CD4-positive, alpha-beta T cell treated with Interferon gamma for 1 hour (primary cell): ENCODE measurements at places on chromosomes 2 and 18.
A peak's percentile ranks its signal among the peaks of the same experiment; 100 is the strongest.

DNA sequence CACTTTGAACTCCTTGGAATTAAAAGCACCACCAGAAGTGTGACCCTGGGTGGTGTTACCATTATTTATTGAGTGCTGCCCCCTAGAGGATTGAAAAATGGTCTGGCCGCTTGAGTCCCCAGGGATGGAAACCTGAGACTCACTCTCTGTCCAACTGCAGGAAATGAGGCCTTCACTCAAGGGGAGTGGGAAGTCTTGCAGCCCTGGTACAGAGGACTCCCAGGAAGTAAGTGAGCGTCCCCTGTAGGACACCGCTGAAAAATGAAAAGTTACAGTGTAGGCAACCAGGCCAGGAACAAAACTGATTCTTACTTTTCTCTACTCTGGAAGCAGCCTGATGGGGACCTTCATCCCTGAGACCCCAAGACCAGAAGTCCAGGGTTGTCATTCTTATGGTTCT, 2.2 kb upstream of the NRP2 start:
- DNase-seq, result peak; percentile 14

DNA sequence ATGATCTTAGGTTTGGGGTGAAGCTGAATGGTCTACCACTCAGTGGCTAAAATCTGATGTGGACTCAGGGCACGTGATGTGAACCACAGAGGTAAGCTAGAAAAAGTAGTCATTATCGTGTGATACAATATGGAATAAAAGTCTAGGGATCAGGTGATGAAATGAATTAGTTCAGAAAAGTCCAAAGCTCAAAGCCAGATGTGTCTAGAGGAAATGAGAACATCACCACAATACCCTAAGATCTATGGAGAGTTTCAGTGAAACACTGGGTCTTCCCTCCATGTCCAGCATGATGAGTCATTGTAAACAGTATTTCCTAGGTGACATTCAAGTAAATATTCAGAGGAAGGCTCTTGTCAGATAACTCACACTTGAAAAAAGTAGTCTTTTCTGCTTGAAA, 1257.4 kb upstream of the ZEB2 start:
- DNase-seq, result no peak

GRCh38 chr2:101080211-101081068, 70.7 kb downstream of the TBC1D8 start:
- DNase-seq, result no peak

DNA sequence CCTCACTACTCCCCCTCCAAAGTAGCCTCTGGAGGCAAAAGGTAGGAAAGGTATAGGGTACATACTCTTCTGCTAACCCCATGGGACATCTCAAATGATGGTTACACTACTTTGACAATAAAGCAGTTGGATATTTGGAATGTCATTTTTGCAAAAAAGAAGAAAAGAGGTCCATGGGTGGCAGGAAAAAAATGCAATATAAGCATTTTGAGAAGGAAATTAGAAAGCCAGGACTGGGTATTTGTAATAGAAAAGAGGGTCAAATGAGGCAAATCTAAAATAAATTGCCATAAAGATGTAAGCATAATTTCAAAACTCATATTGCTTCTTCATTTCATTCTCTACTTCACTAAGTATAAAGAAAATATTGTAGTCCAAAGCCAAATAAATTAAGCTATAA, 280.2 kb downstream of the NOL4 start:
- no peak for DNase-seq

DNA sequence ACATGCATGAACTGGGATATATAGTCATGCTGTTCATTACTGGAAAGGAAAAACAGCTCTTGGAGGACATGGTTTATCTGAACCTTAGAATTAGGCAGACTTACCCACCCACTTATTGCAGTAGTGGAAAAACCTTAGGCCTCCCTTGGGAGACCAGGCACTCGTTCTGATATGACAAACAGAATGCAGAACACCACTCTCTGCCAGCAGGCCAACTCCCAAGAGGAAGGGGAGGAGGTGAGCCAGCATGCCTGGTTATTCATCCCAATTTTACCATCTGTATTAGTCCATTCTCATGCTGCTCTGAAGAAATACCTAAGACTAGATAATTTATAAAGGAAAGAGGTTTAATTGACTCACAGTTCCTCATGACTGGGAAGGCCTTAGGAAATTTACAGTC, 17.5 kb downstream of the C18orf63 start:
- DNase-seq, result no peak

GRCh38 chr2:51789918-51790317, 758.0 kb upstream of the NRXN1 start:
- DNase-seq, result no peak

DNA sequence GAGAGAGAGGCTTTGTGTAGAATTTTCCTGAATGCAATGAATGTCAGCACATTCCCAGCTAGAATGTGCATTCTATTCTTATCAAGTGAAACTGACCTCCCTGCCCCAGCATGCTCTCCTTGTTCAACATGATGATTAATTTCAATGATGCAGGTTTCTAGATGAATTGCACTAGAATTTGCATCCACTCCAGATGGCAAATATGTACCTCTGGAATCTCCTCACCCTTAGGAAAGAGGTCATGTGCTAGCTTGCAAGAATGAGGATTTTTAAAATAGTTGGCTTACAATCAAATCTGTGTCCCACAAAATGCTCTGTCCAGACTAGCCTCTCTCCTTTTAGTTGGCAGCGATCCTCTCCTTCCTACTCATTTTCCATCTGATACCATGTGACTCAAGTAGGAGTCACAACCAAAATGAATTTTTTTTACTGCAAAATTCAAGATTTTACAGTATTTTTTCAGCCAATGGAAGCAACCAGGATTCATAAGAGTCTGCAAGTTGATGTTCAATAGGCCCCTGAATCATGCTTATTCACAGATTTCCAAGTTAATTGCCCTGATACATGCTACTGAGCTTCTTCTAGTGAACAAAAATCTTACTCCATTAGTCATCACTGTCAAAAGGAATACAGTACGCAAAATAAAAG, 21.0 kb upstream of the STAT4 start:
- no peak for DNase-seq

DNA sequence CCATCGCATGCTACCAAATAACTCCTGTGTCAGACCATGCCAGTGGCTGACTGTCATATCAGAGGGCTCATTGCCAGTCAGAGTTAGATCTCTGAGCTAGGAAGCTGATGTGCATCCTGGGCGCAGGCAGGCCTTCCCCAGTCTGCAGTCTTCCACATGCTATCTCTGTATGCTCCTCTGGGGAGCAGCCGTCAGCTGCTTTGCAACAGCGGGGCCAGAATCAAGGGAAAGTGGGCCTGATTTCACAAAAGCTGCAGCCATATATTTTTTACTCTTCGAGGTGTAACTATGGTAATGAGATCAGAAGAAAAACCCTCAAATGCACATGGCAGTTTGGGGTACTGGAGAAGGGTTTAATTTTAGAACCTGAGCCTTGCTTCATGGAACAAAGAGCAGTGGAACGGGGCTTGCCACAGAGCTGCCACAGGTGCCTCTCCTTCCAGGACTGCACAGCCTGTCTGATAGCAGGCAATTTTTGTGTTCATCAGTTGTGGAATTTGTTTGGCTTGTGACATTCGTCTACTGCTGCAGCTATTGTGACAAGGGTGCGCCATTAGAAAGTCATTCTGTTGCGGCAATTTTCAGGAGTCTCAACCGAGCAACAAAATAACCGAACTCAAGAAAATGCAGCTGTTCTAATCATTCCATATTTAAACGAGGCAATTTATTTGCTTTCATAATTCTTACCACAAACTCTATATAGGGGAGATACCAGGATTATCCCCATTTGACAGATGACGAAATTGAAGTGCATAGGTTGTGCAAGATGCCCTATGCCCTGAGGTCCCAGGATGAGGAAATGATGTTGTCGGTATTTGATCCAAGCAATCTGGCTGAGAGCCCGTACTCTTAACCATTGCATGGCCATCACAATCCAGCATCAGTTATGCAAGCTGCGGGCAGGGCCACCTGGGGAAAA, 109.6 kb upstream of the CYRIA start:
- DNase-seq, result no peak

DNA sequence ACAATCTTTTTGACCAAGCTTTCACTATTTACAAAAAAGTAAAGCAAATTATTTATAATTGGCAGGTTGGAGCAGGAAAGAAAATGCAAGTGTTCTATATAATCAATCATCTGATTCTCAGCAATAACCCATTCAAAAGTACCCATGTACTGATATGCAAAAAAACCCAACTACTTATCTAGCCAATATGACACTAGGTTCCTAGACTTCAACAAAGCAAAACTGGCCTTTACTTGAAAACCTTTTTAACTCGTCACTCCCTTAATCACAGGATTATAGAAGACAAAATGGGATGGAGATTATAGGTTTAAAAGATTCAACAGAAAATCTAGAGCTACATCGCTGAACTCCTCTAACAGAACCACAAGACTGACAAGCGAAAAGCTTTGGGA, 3.6 kb downstream of the TLK1 start:
- DNase-seq, result no peak

GRCh38 chr2:195408196-195408595, 248.8 kb upstream of the SLC39A10 start:
- DNase-seq, result no peak

- DNase-seq, result no peak
Measured at GRCh38 chr2:27506587-27506986, 9.9 kb downstream of the GCKR start.

DNA sequence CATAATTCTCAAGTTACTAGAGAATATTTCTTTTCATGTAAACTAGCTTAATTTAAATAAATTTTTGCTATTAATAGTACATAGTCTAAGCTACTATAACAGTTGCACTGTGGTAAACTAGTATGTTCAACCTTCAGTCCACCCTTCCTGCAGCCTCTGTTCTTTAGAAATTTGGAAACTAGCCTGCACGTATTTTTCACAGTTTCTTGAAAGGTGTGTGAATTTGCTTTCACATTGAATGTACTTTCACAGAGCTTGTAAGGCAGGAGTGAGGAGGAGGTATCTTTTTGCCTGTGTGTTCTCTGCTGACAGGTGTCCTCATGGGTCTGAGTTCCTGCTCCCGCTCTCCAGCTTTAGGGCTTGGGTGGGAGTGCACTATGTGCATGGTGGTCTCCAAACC, 117.5 kb downstream of the ATP9B start:
- no peak for DNase-seq

GRCh38 chr18:23523429-23524212, 20.3 kb downstream of the RMC1 start:
- no peak for DNase-seq

- no peak for DNase-seq
Measured at GRCh38 chr2:26269571-26270158, 24.9 kb downstream of the HADHB start.

DNA sequence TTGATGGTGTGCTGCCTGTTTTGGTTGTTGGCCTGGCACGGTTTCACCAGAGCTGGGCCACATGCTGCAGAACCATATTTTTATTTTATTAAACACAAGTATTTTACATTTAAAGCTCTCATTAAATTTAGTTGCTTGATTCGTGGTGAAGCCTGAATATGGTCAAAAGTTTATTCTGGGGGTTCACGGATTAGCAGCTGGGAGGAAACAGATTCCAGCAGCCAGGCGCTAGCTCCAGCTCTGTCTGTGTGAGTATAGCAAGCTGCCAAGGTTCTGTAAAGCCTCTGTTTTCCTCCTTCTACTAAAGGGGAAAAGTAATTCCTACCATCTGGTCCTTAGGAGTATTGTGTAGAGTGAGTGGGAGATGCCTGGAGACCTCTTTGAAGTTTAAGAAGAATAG, 22.5 kb downstream of the GATA6 start:
- no peak for DNase-seq

- peak; percentile 55 for DNase-seq
Measured at GRCh38 chr18:11995445-11996189, 14.3 kb downstream of the IMPA2 start.

GRCh38 chr2:46117994-46118393, 179.2 kb upstream of the EPAS1 start:
- DNase-seq, result no peak

DNA sequence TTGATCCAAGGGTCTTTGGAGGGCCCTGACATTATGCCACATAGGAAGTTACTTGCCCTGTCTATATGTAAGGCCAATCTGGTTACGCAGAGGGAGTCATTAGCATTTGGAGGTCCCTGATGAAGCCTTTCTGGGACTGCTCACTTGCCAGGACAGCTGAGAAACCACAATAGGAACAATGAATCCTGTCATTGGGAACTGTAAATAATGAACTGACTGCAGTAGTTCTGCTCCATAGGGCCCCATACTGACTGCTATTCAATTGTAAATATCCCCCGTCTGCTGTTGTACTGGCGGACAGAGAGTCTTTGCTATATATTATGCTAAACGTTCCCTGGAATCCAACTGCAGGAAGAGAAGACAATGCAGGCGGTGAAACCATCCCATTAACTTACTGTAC, 149.4 kb upstream of the DCC start:
- DNase-seq, result no peak

- no peak for DNase-seq
Measured at GRCh38 chr18:23982155-23983079, 32.1 kb upstream of the TTC39C start.

- no peak for DNase-seq
Measured at GRCh38 chr2:85893428-85894258, 4.9 kb upstream of the ST3GAL5 start.

- no peak for DNase-seq
Measured at GRCh38 chr2:205383601-205384000, 298.7 kb upstream of the NRP2 start.

DNA sequence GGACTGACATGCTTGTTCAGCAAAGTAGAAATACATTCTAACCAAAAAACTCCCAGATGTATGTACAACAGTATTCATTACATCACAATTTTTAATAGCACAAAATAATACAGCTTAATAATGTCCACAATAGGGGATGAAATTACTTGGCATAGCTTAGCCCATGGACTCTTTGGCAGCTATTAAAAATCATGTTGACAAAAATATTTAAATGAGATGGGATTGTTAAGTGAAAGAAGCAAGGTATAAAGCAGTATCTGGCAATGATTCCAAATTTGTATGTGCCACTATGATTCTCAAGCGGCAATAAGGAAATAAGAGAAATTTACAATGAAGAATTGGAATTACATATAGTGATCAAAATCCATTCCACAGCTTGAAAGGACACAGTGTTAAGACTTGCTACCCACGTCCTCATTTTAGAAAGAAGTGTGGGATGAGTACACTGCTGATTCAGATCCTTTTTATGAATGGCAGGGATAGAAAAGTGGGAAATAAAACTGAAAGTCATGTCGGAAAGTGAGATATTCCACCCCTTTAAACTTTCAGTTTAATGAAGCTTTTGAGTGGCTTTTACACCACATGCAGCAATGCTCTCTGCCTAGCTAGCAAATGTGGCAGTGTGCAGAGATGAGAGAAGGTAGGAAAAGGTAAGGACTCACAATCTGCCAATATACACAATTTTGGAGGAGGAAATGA, 2.4 kb downstream of the GAREM1 start:
- DNase-seq, result no peak

DNA sequence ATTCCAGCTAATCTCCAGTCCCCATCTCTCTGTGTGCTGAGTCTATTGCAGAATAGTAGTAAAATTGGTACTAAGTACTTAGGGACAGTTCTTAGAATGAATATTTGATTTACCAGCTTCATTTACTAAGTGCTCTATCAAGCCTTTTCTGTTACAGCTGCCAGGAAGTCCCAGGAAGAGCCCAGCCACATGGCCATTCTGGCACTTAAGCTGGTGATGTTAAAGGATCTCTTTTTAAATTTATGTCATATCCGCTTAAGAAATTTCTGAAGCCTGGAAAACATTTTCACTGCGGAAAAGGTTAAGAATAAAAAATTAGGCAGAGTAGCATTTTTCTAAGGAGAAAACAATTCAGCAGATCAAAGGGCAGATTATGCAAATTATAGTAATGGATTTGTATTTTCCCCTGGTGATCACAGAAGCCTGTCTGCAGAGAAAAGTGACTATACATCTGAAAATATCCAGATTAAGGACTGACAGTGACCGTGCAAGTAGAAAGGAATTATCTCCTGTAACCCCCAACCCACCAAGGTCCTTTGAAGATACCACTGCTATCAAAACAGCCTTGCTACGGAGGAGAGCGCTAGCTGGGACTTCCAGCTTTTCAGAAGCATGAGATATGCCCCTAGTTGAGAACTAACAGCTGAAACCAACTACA, 260.8 kb downstream of the SH3BP4 start:
- no peak for DNase-seq
